Germinal center (tissue), 1 donor: ENCODE measurements at places on chromosomes 6 and 20.

- no peak for DNase-seq
Measured at GRCh38 chr6:42967228-42967627, 6.7 kb downstream of the GNMT start.

DNA sequence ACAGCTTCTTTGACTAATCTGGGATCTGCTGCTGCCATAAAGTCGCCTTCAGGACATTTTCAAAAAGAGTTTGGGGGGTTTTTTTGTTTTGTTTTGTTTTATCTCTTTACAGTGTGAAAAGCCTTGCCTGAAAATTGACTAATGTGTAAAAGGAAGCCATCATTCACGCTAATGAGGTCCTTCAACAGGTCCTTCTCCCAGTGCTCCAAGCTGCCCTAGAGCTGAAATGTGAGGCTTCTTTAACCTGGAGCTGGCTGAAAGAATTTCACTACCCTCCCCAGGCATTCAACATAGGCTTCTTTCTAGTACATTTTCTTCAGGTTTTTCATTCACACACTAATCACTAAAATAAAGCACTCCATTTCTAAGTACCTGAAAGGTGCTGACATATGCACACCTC is 145.1 kb upstream of the PRDM1 start:
- no peak for DNase-seq

DNA sequence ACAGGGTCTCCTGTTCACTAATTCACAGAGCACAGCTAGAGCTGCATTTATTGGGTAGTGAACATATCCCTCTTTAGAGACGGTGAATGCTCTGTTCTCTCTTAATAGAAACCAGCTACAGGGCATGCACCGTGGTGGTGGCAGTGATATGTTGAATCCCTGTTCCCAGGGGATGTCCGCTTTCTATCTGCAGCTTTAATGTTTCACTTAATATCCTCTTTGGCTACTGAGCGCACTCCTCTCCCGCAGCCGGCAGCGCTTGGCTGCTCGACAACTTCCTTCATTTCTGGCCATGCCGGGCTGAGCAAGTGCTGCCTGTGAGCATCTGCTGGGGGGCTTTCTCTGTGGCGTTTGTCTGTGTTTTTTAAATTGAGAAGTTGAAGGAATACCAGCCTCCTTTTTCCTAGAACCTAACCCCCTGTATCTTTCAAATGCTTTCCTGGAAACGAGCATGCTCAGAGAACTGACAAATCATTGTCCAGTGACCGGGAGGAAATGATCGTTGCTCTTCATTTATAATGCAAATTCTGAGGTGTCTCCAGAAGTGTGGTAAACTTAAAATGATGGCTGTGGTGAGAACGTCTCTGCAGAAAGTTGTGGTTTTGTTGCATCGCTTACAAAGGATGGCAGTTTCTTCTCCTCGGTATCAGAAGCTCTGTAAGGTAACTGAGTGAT is 297.9 kb downstream of the UTRN start:
- DNase-seq: peak; percentile 13

DNA sequence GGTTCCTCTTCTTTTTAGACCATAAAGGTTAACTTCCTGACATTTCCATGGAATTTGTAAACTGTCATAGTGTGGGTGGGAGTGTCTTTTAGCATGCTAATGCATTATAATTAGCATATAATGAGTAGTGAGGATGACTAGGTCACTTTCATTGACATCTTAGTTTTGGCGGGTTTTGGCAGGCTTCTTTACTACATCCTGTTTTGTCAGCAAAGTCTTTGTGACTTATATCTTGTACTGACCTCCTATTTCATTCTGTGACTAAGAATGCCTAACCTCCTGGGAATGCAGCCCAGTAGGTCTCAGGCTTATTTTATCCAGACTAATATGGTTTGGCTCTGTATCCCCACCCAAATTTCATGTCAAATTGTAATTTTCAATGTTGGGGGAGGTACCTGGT is 149.6 kb upstream of the SYNCRIP start:
- DNase-seq: no peak

GRCh38 chr20:20548527-20549266 is 163.7 kb downstream of the RALGAPA2 start:
- no peak for DNase-seq

GRCh38 chr6:100506651-100507050 is 41.9 kb upstream of the SIM1 start:
- no peak for DNase-seq

- peak; percentile 5 for DNase-seq
Measured at GRCh38 chr6:28589234-28589956, 63.7 kb downstream of the GPX5 start.

DNA sequence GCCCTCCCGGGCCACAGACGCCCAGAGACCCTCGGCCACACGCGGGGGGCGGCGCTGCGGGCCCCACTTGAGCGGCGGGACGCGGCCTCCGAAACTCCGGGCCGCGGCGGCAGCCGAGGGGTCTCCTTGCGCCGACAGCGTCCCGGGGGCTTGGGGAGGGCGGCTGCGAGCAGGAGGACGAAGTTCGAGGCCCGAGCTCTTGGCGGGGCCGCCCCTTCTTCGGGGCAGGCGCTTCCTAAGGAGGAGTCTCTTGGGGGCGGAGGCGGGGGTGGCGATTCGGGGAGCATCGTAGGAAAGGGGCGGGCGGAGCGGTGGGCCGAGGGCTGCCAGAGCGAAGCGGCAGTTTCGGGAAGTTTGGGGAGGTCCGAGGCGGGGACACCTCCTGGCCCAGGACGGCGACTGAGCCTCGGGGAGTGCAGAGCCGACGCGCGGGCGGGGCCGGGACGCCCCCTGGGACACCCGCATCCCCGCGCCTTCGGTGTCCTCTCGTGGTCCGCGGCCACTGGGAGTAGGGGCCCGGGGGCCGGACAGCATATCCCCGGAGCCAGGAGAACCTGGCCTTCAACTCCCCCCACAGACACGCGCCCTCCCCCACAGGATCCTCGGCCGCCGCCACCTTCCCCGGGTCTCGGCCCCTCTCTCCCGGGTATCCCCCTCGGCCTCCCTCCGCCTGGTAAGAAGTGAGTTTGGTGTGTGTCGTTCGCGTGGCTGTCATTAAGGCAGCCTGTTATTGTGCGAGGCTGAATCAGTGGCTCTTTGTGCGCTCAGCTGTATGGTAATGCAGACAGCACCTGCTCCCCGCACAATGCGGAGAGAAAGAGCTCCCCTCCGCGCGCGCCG is 613 bp upstream of the DLL1 start:
- no peak for DNase-seq
